ENCODE measurements at places on chromosomes 13 and 19. TPM values are rescaled to one million over a fixed set of nuclear protein-coding genes. Genes with fewer than 3 reads are reported as not detected.

- DNase-seq, result peak; percentile 68
Measured at GRCh38 chr19:33473653-33474305, 47.8 kb downstream of the PEPD start.

- DNase-seq, result peak; percentile 67
Measured at GRCh38 chr13:52599848-52600603, 42.2 kb upstream of the HNRNPA1L2 start.

GRCh38 chr19:41376998-41377365, 649 bp downstream of the TMEM91 start:
- DNase-seq, result peak; percentile 29

DNA sequence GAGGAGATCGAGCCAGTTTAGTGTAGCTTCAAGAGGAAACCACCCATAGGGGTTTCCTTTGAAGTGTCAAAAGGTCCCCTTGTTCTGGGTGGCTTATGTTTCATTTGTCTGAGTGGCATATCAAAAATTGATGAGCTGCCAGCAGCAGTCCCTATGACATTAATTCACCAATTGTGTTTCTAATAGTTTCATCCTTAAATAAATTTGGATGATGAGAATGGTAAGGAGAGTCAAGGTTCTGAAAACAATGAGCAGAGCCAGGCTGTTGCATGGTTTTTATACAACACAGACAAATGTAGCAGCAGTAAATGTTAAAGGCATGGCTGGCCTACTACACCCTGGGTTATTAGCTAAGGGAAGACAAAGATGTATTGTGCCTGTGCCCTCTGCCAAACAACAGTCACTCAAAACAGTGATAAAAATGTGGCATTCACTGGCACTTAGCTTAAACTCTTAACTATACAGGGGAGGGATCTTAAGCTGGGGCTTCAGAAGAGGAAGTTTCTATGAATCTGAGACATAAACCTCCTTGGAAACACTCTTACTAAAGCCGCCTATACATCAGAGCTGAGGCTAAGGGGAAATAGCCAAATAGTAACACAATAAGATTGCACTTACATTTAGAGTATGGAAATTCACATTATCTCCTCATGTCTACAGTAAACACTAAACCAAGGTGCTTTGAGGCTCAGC, 200.5 kb downstream of the POU4F1 start:
- DNase-seq, result no peak

Gene LPAR2
- 1.8 TPM for total RNA-seq

Data from GM23248 (cell line).